ENCODE measurements at places on chromosomes 7 and 10. TPM values are rescaled to one million over a fixed set of nuclear protein-coding genes. Genes with fewer than 3 reads are reported as not detected.

The FKBP6 gene
- not detected for total RNA-seq

GRCh38 chr7:26616235-26616634, 248.2 kb downstream of the SKAP2 start:
- no peak for DNase-seq

DNA sequence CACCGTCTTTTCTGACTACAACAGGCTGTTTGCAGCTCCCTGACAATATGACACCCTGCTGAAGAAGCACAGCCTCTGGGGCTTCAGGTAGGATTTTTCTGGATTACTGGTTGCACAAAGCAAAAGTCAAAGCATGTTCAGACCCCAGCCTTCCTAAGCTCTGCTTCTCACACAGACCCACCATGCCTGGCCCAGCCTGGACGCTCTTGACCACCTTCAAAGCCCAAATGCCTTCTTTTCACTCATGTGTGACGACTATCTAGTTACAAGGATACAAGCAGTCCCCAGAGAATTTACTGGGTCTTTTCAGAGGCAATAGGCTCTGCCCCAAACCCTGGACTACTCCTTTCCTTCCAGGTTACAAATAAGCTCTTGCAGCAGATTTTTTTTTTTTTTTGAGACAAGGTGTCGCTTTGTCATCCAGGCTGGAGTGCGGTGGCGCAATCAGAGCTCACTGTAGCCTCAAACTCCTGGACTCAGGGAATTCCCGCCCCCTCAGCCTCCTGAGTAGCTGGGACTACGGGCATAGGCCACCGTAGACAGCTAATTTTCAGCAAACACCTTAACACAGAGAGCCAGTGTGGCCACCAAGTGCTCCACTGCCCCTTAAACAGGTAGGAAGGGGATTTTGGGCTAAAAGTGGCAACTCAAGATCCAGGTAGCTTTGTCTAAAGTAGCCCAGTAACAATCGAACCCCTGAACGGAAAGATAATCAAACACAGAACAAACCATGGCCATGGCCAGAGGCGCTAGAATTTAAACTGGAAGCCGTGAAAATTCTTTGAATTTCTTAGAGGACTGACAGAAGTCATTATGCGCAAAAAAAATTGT, 16.2 kb downstream of the SVIL start:
- peak; percentile 77 for DNase-seq

- DNase-seq = no peak
Observed at GRCh38 chr10:111298031-111298430, 221.2 kb downstream of the ADRA2A start.

The CYP3A7 gene
- total RNA-seq = 454 TPM

DNA sequence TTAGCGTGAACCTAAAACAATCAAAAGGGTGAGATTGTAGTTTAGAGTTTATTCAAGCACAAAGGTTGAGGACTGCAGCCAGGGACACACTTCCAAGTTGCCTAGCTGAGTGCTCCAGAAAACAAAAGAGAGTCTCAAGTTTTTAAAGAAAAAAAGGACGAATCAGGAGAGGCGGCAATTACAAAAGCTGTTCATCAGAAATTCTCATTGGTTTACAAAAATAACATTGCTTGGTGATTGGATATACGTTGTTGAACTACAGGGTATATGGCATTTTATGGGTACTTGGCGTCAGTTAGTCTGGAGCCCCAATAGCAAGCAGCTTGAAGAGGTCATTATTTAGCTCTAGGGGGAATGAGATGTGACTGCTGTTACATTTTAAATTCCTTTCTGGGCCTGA, 11.5 kb downstream of the ZNF438 start:
- DNase-seq = no peak

The DLX6 gene
- not detected for total RNA-seq

DNA sequence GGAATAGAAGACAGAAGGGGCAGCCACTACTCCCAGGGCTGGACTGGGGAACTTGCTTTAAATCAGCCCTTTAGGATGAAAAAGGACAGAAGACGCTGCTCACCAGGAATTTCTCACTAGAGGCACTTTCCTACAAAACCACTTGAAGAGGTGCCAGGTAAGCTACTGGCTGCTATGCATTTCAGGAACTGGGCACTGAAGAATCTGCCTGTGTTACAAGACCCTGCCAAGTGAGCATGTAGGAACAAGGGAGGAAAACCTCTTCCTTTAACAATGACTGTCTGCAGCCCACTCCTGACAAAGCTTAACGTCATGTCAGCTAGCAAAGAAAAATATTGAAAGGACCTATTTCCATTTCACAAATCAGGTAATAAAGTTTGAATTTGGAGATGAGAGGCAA, 5.8 kb upstream of the AGMO start:
- no peak for DNase-seq

The PNLIP gene
- not detected for total RNA-seq

- no peak for DNase-seq
Observed at GRCh38 chr7:4689668-4690067, 7.6 kb downstream of the FOXK1 start.

GRCh38 chr10:96470116-96470743, 43.5 kb downstream of the TLL2 start:
- DNase-seq = no peak

DNA sequence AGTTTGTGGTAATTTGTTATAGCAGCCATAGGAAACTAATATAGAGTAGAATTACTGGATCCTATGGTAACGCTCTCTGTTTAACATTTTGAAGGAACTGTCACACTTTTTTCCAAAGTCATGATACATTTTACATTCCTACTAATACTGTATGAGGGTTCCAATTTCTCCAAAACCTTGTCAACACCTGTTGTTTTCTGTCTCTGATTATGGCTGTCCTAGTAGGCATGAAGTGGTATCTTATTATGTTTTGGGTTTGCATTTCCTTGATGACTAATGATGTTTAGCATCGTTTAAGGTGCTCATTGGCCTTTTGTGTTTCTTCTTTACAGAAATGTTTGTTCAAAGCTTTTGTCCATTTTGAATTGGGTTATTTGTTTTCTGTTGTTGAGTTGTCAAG, 69.6 kb downstream of the VPS50 start:
- no peak for DNase-seq

- DNase-seq = no peak
Observed at GRCh38 chr10:110326351-110327032, 21.8 kb upstream of the SMNDC1 start.

The ACHE gene
- total RNA-seq = 0.59 TPM

DNA sequence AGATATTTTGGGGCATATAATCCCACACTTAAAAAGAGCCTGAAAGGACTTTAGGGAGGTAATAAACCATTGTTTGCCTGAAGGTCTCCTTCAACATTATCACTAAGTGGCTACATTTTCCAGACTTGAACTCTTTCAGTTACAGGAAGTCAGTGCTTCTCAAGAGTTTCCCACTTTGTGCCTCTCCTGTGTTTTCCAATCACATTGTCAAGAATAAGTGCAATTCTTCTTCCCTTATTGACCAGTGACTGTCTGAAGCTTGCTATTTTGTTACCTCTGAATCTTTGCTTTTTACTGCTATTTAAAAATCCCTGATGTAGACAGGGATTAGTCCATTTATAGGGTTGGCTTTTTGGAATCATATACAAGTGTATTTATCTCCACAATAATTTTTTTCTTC, 346.7 kb upstream of the ANKRD30A start:
- no peak for DNase-seq

DNA sequence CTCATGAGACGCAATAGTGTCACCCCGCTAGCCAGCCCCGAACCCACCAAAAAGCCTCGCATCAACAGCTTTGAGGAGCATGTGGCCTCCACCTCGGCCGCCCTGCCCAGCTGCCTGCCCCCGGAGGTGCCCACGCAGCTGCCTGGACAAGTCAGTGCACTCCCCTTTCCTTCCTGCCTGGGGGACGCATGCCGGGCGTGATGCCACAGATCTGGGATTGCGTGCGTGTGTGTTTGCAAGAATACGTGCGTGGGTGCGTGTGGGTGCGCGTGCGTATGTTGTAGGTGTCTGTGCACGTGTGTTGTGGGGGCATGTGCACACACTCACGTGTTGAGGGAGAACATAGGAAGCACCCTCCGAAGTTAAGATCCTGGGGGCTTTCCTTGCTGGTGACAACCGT, 23.5 kb downstream of the PFKFB3 start:
- DNase-seq = peak; percentile 46

DNA sequence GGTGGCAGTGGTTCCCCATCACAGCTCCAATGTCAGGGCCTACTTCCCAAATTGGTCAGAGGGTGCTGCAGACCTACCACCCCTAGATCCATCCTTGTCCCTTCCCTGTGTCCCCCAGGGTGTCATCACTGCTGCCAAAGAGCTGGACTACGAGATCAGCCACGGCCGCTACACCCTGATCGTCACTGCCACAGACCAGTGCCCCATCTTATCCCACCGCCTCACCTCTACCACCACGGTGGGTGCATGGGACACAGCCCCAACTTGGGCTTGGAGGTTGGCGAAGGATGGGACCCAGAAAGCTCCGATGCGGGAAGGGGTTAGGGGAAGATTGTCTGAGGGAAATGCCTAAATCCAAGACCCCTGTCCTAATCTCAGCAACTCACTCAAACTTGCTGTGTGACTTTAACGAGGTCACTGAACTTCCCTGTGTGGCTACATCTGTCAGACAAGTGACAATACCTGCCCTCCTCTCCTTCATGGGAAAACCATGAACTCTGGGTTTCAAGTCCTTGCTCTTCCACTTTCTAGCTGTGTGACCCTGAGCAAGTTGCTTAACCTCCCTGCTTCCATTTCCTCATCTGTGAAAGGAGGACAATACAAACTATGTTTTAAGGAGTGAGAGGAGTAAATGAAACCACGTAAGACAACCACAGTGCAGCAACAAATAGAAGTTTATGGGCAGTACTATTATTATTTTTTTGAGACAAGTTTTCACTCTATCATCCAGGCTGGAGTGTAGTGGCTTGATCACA, 4.9 kb upstream of the VSIR start:
- no peak for DNase-seq

The PLA2G12B gene
- 56.9 TPM for total RNA-seq

DNA sequence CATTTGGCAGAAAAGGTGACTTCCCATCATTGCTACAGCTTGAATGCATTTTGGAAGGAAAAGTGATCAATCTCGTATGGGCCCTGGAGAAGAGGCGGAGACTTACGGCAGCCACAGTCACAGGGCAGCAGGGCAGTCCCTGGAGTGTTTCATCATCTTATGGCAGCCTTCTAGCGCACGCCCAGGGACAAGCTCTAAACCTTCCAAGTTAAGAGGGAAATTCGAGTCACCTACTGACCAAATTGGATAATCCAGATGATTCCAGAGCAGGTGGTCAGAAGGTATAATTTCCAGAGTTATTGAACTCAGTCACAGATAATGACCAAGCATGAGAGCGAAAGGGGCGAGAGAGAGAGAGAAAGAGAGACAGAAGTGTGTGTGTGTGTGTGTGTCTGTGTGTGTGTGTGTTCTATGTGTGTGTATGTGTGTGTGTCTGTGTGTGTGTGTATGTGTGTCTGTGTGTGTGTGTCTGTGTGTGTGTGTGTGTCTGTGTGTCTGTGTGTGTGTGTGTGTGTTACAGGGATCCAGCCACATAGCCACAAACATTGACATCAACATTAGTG, 123.7 kb upstream of the ADAM12 start:
- DNase-seq = no peak

GRCh38 chr10:47452495-47453140, 31.3 kb downstream of the ANXA8 start:
- no peak for DNase-seq

DNA sequence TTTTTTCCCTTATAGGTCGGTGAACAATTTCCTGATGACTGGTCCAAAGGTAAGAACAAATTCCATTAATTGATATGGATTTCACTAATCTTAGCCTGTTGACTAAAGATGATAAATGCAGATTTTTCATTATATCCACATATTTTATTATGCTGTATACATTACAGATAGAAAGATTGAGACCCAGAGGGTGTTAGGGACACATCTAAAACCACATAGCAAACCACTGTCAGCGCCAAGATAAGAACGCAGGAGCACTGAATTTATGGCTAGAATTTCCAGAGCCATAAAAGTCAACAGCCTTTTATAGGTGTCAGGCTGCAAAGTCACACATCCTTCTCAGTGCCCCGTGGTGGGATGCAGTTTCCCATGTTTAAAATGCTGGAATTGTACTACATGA, 16.2 kb downstream of the WNT8B start:
- DNase-seq = no peak

The TASOR2 gene
- total RNA-seq = 19.7 TPM

DNA sequence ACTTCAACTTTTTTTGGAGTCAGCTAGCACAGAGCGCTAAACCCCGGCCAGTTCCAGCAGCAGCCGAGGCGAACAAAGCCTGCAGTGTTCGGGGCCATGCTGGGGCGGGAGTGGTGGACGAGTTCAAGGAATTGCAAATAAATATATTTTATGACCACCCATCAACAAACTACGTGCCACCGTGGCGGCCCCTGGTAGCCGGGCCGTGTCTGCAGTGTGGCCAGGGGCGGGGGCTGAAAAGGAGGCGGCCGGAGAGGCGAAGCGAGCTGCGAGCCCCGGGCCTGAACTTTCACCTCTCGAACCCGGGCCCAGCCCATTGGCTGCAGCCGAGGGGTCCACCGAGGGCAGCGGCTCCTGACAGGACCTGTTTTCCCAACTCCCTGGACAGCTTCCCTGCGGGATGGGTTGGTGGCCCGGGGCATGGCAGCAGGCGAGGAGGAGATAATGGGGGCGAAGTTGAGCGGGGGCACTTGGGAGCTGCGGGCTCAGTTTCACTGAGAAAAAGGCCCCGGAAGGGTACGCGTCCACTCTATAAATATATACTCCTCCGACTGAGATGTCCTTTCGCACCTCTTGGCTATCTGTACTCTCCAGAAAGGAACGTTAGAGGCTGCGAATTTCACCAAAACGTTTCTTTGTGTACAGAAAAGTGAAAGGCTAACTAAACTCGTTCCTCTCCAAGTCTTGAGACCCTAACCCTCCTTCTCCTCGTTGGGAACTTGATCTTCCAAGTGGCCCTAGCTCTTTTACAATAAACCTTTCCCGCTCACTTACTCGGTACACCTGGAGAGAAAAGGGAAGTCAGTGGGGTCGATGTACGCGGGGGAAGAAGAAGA, 164.6 kb upstream of the PPP1R3A start:
- DNase-seq = peak; percentile 88

DNA sequence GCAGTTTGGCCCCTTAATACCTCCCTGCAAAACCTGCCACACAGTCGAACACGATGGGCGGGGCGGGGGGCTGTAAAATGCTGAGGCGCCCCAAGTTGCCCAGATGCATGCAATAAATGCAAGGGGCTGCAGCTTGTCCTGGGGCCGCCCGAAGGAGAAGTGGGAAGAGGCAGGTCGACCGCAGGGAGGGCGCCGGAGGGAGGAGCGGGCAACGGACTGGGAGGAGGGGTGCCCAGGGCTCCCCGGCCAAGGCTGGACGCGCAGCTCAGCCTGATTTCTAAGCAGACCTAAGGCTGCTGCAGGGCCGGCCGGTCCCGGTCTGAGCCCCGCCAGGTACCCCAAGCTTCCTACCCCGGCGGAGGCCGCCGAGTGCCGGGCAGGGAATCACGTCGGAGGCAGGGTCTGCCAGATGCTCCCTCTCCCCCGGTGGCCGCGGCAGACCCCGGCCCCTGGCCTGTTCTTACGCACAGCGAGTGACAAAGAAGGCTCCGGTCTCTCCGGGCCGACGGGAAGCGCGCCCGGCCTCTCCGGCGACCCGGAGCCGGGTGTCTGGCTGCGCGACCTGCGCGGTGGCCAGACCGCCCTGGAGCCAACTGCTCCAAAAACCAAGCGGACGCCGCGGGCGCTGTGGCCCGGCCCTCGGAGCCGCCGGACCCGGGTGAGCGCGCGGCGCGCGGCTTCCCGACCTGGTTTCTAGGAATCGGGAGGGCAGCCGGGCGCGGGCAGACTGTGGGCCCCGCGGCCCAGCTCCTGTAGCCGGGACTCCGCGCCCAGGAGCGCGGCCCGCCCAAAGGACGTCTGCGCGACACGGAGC, 744 bp upstream of the EBF3 start:
- no peak for DNase-seq

- no peak for DNase-seq
Observed at GRCh38 chr10:58026036-58026435, 241.7 kb downstream of the IPMK start.

GRCh38 chr10:42615419-42615818, 23.0 kb downstream of the ZNF33B start:
- no peak for DNase-seq

All from right lobe of liver (tissue), 6 donors.